ENCODE measurements at places on chromosomes 2 and 18.

DNA sequence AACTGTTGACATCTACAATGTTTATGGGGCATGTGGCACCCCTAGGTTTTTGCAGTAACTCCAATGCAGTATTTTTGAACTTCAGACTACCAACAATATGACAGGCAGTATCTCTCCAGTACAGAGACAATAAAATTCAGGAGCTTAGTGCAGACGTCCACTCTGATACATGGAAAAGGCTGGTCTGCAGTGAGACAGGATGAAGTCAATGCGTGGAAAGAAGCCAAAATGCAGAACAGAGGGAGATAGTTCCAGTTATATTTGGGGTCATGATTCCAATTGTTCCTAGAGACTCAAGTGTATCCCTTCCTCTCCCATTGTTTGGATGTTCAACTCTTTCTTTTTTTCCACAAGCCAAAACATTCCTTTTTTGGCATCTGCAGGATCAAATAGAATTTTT lies 18.7 kb upstream of the SMAD2 start:
- no peak for DNase-seq

DNA sequence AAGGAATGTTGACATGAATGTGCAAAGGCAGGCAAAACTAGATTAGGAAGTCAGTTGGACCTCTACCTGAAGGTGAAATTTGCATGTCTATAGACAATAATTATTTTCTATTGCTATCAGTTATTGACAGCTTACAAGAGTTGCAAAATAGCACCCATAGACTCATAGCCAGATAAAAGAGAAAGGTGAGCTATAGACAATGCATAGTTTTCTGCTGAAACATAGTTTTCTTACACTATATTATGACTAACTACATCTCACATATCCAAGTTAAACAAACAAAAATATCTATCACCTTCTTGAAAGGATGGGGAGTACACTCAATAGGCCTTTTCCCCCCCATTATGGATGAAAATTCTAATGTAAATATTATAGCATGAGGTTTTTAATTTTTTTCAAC lies 305.0 kb downstream of the PTH2R start:
- DNase-seq = no peak

GRCh38 chr2:61634512-61634911 lies 96.4 kb upstream of the XPO1 start:
- DNase-seq = no peak

DNA sequence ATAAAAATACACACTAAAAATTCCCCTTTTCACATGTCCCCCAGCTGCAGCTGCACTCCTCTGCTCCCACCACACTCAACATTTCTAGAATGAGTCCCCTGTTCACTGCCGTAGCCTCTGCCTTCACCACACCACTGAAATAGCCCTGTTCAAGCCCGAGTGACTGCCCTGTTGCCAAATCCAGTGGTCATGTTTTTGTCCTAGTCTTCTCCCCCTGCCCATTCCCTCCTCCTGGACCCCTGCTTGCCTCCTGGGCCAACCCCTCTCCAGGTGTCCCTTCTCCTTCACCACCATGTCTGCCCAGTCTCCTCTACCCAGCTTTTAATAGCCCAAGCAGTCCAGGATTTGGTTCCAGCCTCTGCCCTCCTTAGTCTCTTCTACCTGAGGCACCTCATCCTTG lies 97.1 kb upstream of the LGALSL start:
- no peak for DNase-seq

DNA sequence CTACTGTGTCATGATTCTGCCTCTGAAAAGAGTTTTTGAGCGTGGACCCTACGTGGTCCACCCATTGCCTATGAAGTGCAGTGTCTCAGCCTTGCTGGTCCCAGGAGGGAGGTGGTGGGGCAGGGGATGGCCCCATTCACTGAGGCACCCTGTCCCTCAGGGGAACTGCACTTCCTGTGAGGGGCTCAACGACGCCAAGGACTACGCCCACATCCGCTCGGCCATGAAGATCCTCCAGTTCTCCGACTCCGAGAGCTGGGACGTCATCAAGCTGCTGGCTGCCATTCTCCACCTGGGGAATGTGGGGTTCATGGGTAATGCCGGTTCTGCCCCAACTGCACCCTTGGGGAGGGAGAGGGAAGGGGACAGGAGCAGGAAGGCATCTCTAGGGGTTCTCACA lies 42.5 kb downstream of the MYO7B start:
- no peak for DNase-seq

GRCh38 chr2:166057370-166058164 lies 70.3 kb downstream of the SCN1A start:
- DNase-seq = no peak

All from CD4-positive, alpha-beta T cell treated with Interleukin-4 for 4 hours (primary cell).